ENCODE measurements at places on chromosomes 1 and 21. TPM values are rescaled to one million over a fixed set of nuclear protein-coding genes. Genes with fewer than 3 reads are reported as not detected.

GRCh38 chr1:199205740-199206441 lies 567.1 kb downstream of the PTPRC start:
- H3K27me3 ChIP-seq = no peaks in the 10 kb centered on the region
- DNase-seq = no peak
- H3K4me1 ChIP-seq = peaks cover 3% of the 10 kb centered on the region
- H3K27ac ChIP-seq = no peak overlapping the region
- no peak overlapping the region for H3K4me3 ChIP-seq
- no peaks in the 10 kb centered on the region for H3K36me3 ChIP-seq

GRCh38 chr1:40668769-40669525 lies 3.5 kb upstream of the RIMS3 start:
- H3K27ac ChIP-seq = no peak overlapping the region
- DNase-seq = peak; percentile 85
- H3K36me3 ChIP-seq = no peaks in the 10 kb centered on the region
- no peaks in the 10 kb centered on the region for H3K27me3 ChIP-seq

GRCh38 chr1:226814751-226815537 lies 55.5 kb upstream of the PSEN2 start:
- no peaks in the 10 kb centered on the region for H3K27me3 ChIP-seq
- no peak overlapping the region for H3K27ac ChIP-seq
- H3K4me1 ChIP-seq = no peaks in the 10 kb centered on the region
- no peak for DNase-seq

DNA sequence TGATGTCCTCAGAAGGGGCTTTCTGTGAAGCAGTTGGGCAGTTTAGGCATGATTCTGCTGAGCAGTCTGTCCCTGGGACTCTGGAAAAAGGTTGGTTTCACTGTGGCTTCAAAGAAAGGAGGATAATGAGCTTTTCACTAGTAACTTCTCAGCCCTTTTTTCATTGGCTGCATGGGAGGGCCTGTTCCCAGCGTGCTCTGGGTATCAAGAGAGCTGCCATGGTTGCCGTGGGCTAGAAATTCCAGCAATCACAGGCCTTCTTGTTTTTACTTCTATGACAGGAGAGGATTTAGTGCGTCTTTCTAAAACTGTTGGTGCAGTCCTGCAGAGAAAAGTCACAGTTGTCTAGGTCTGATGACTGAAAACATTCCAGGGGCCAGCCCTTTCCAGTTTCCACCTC lies 7.2 kb downstream of the SZRD1 start:
- H3K27ac ChIP-seq = peak overlapping the region; percentile 23
- DNase-seq = no peak
- H3K36me3 ChIP-seq = no peaks in the 10 kb centered on the region
- H3K4me3 ChIP-seq = no peak overlapping the region

DNA sequence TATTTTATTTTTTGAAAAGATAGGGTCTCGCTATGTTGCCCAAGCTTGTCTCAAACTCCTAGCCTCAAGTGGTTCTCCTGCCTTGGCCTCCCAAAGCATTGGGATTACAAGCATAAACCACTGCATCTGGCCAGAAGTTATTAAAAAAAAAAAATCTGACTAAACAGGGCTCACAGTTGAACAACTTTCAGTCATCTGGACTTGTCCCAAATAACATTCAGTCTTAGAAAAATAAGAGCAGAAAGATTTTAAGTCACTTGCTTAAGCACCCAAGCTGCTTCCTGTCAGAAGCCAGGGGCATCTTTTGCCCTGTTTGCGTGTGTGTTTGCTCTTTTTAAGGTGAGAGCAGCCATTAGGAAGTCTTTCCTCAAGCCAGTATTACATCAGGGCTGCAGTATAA lies 286.8 kb downstream of the LMO4 start:
- no peaks in the 10 kb centered on the region for H3K4me1 ChIP-seq
- H3K36me3 ChIP-seq = no peaks in the 10 kb centered on the region
- no peak overlapping the region for H3K27ac ChIP-seq
- no peak overlapping the region for H3K4me3 ChIP-seq

- no peaks in the 10 kb centered on the region for H3K27me3 ChIP-seq
- no peak for DNase-seq
- H3K4me3 ChIP-seq = no peak overlapping the region
- H3K36me3 ChIP-seq = no peaks in the 10 kb centered on the region
- H3K4me1 ChIP-seq = no peaks in the 10 kb centered on the region
- H3K27ac ChIP-seq = no peak overlapping the region
These were observed 29.5 kb downstream of the TFF3 start for GRCh38 chr21:42285569-42286245.

- peaks cover 10% of the 10 kb centered on the region for H3K27me3 ChIP-seq
- H3K36me3 ChIP-seq = no peaks in the 10 kb centered on the region
- H3K4me3 ChIP-seq = no peak overlapping the region
- no peak overlapping the region for H3K27ac ChIP-seq
- DNase-seq = no peak
- H3K4me1 ChIP-seq = no peaks in the 10 kb centered on the region
These were observed 178.7 kb upstream of the RUNX1 start for GRCh38 chr21:35227786-35228185.

DNA sequence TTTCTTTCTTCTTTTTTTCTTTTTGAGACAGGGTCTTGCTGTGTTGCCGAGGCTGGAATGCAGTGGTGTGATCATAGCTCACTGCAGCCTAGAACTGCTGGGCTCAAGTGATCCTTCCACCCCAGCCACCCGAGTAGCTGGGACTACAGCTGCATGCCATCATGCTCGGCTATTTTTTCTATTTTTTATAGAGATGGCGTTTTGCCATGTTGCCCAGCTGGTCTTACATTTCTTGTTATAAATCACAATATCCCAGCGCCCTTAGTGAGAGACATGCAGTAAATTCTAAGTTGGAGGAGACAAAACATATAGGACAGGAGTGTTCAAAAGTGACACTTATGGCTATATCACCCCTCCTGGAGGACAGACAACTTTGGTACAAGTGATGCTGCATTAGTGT lies 31.3 kb upstream of the ACTN2 start:
- H3K4me1 ChIP-seq = peaks cover 31% of the 10 kb centered on the region
- H3K27ac ChIP-seq = peak overlapping the region; percentile 95
- peak; percentile 86 for DNase-seq
- H3K27me3 ChIP-seq = no peaks in the 10 kb centered on the region
- H3K4me3 ChIP-seq = peak overlapping the region; percentile 10
- no peaks in the 10 kb centered on the region for H3K36me3 ChIP-seq

DNA sequence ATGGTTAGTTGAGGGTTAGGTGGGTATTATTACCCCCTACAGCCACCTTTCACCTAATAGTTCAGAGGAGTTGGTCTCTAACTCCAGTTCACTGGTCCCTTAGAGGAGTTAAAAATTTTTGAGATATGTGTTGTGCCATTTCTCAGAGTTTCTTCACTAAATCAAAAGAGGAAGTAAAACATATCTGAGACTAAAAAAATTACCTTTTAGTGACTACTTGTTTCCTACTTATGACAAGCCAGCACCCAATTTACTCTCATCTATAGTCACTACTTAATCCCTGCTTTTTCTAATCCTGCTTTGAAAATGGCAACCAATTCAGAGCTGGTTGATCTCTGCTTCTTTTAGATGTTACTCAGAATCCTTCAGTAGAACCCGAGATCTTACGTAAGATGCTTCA lies 1316.8 kb upstream of the B3GALT2 start:
- H3K36me3 ChIP-seq = no peaks in the 10 kb centered on the region
- peaks cover 1% of the 10 kb centered on the region for H3K4me1 ChIP-seq
- no peak overlapping the region for H3K4me3 ChIP-seq
- H3K27me3 ChIP-seq = no peaks in the 10 kb centered on the region

- no peak overlapping the region for H3K4me3 ChIP-seq
- H3K4me1 ChIP-seq = no peaks in the 10 kb centered on the region
- DNase-seq = no peak
- H3K27ac ChIP-seq = no peak overlapping the region
- no peaks in the 10 kb centered on the region for H3K27me3 ChIP-seq
These were observed 58.3 kb upstream of the DSCAM start for GRCh38 chr21:40905251-40905650.

DNA sequence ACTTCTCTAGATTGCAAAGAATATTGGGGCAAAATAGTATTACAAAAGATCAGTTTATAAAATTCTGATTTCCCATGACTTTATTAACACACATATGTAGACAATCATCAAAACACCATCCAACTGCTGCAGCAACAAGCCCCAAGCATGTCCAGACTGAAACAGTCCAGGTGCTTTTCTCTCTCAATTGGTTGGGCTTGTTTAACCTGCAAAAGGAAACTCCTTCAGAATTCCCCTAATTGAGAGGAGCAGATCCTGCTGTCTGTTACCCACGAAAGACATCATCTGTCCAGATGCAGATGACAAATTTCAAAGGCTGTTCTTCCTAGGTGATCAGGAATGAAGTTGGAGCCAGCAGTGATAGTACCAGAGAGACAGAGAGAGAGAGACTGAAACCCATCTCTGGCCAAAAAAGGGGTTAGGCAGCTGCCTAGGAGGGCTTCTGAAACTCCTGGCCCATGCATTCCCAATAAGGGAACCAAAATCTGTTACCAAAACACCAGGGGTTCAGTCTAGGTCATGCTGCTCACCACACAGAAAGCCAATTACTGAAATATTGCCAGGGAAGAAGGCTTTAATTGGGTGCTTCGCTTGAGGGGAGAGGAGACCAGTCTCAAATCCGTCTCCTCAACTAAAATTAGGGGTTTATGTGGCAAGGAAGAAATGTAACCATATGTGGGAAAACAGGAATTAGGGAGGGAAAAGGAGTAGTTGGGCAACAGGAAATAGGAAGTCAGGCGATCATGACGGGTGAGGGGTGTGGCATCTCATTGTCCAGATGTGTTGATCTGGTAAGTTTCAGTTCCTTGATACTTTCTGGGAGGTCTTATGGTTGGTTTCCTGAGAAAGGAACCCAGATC lies 34.7 kb upstream of the RGL1 start:
- H3K27ac ChIP-seq = no peak overlapping the region
- H3K36me3 ChIP-seq = peaks cover 12% of the 10 kb centered on the region
- no peak overlapping the region for H3K4me3 ChIP-seq
- no peaks in the 10 kb centered on the region for H3K4me1 ChIP-seq
- no peak for DNase-seq

DNA sequence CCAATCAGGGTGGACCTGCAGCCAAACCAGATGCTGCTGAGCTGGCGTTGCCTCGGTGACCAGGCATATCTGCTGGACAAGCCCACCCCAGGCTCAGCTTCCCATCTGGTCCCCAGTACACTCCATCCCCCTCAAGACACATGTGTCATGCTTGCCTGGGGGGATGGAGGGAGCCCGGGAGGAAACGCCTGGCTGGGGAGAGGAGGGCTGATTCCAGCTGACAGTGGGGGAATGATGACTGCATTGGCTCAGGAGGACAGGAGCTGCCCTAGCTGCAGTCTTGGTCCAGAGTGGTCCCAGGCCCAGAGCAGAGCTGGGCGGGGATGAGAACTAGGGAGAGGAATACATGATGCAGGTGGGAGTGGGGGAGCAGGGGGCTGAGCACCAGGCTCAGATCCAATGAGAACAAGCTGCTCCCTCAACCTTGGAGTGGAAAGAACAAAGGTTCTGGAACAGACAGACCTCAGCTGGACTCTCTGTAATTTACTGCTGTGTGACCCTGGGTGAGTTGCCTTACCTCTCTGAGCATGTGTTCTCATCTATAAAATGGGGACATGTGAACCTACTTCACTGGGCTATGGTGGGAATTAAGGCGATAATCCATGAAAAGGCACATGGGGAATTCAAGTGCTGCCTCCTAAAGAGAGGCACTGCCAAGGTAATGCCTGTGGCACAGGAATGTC lies 23.1 kb upstream of the ECE1 start:
- no peak for DNase-seq
- no peaks in the 10 kb centered on the region for H3K36me3 ChIP-seq
- H3K27me3 ChIP-seq = no peaks in the 10 kb centered on the region
- H3K4me3 ChIP-seq = no peak overlapping the region
- peaks cover 32% of the 10 kb centered on the region for H3K4me1 ChIP-seq
- no peak overlapping the region for H3K27ac ChIP-seq

DNA sequence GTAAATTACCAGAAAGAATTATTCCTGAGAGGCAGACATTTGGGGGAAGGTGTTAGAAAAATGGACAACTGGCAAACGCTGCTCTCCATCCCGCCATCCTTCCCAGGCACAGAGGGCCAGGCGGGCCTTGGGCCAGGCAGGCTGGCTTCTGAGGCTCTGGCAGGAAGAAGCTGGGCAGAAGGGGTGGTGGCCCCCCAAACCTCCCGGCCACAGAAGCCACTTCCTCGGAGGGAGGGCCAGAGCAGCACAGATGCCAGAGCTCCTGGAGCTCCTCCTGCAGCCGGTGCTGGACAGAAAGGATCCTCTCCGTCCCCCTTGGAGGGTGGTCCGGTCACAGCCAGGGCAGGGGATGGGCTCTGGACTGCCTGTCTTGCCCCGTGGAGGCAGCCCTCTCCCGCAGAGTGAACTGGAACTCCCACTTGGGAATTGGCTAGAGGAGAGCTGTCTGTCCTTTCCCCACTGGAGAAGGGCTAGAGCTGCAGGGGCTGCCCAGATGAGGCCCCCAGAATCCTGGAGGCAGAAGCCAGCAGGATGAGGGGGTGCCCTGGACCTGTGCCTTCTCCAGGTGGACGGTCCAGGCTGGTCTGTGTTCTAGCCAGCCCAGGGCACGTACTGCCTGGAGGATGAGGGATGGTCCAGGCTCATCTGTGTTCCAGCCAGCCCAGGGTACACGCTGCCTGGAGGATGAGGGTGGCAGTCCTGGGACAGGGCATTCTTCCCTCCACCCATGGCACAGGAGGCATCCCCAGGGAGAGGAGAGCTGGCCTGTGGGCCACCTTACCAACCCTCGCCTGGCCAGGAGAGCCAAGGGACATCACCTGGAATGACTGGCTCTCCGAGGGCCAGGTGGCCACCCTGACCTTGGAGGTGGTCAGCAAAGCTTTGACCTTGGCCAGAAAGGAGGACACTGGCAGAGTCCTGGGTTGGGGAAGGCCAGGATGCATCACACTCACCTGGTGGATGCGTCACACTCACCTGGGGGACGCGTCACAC lies 47.4 kb upstream of the ACTRT2 start:
- no peaks in the 10 kb centered on the region for H3K27me3 ChIP-seq
- H3K27ac ChIP-seq = no peak overlapping the region
- H3K36me3 ChIP-seq = no peaks in the 10 kb centered on the region
- H3K4me3 ChIP-seq = no peak overlapping the region

The DNASE2B gene
- total RNA-seq = not detected

The C1orf87 gene
- not detected for total RNA-seq

The FAM110D gene
- total RNA-seq = 0.85 TPM

The PLPP3 gene
- 0.79 TPM for total RNA-seq

The LRRN2 gene
- not detected for total RNA-seq

Data from A673 (cell line).